ENCODE measurements at places on chromosomes 1 and 21.

GRCh38 chr1:19478322-19478721, 7.0 kb downstream of the CAPZB start:
- no peak for DNase-seq

- DNase-seq = no peak
These were observed 52.5 kb downstream of the LRIG2 start for GRCh38 chr1:113125517-113125916.

GRCh38 chr1:27235827-27236226, 1.4 kb downstream of the WDTC1 start:
- DNase-seq = no peak

DNA sequence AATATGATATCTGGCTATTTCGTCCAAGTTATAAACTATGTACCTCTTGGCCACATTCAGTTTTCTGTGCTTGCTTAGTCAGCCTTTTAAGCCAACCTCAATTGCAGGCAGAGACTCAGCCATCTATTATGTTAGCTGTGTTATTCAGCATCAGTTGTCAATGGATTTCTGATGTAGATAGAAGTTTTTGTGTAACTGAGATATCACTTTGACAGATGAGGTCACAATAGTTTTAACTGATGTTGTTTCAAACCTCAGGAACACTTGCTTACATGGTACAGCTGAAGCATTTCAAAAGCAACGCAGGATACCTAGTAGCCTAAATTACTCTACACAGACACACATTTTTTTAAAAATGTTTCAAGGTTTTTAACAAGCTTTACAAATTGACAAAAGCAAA, 1478.0 kb downstream of the NCAM2 start:
- no peak for DNase-seq

- DNase-seq = no peak
These were observed 45.7 kb downstream of the DMRTB1 start for GRCh38 chr1:53504901-53505300.

GRCh38 chr1:69196071-69196470, 371.7 kb upstream of the LRRC7 start:
- no peak for DNase-seq

GRCh38 chr1:10170239-10170574, 40.2 kb upstream of the KIF1B start:
- DNase-seq = no peak

DNA sequence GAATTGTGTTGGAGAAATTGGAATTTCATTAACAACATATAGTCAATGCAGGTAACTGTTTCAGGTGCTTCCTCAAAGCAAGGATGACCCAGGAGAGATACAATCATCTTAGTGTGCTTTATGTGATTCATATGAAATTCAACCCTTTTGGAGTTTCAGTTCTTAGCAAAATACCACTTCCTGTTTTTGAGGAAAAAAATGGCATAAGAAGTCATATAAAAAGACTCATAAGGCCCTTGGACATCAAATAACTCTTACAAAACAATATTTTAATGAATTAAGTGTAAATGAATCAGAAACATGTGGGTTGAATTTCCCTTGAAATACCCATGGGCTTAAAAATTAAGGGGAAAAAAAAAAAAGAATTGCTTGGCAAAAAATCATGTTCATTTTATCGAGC, 926.6 kb downstream of the LTN1 start:
- no peak for DNase-seq

- no peak for DNase-seq
These were observed 217.5 kb upstream of the MAP1LC3C start for GRCh38 chr1:242216368-242216767.

DNA sequence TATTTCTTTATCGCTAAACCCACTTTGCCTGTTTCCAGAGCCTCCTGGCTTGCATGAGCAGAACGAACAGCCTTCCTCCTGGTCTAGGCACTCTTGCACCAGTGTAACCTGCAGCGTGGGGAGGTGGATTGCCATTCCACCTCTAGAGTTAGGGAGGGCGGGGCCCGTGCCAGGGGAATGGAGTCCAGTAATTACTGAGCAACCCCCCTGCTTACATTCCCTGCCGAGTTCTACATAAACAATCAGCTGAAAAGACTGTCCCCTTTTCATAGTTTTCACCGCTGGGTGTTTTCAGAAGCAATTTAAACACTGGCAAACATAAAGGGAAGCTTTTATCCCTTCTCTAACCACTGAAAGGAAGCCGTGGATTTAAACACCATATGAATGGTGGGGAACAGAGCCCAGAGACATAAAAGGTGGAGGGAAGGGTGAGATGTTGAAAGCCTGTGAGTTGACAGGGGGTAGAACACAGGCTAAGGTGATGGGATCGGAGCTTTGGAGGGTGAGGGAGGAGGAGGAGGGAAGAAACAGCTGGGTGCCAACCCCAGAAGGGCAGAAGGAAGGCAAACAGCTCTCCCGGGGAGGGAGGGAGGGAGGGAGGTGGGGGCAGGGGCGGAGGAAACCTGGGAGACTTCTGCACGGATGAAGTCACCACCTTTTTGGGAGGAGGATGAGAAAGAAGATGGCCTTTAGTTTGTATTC, 68.0 kb upstream of the WDR26 start:
- no peak for DNase-seq

DNA sequence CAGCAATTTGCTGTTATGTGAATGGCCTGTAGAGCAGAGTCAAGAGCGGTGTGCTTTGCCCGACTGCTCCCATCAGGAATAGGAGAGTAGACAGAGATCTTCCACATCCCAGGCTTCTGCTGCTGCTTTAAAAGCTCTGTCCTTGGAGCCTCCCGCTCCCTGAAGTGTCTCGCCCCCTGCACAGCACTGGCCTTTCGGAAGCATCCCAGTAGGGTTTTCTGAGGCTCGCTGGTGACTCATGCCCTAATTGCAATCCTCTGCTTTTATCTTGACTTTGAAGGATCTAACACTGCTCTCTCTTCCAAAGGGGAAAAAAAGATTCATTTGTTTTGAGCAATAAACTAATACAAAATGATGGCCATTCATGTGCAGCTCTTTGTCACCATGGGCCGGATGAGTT, 13.3 kb upstream of the CD101 start:
- DNase-seq = no peak

DNA sequence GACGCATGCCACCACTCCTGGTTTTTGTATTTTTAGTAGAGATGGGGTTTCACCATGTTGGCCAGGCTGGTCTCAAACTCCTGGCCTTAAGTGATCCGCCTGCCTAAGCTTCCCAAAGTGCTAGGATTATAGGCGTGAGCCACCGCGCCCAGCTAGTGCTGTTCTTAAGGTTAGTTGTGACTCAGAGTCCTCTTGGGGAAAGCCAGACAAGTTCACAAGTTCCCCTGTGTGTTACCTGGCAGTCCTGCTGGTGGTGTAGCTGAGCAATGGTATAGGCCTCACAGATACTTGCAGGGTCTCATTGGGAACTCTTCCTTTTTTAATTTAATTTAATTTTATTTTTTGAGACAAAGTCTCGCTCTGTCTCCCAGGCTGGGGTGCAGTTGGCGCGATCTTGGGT, 10.6 kb downstream of the CFAP126 start:
- DNase-seq = no peak

DNA sequence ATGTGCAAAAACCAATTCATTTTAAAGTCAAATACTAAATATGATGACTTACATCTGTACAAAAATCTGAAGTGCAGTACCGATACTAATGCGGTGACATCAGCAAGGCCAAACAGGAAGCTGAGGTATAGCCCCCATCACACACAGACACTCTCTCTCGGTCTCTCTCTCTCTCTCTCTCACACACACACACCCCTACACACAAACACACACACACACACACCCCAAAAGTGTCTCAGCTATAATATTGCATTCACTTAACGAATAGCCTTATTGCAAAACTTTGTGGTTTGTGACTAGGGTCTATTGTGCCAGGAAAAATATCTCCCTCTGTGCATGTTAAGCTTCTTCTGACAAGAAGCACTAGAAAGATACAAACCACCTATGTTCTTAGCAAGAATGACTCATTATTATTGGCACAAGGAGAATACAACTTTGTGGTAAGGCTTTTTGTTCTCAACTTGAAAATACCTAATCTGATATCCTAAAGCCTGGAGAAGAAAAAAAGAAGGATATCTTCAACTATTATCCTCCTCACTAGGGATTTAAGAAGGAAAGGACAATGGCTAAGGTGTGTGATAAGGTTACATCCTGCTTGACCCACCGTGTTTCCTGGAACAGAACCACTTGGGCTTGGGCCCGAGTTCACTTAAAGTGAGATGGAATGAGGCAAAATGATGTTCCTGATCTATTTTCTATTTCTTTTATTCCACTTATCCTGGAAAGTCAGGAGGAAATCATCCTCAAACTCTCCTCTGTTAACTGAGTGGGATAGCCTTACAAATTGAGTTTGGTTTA, 107.1 kb downstream of the NIBAN1 start:
- DNase-seq = no peak

GRCh38 chr1:151479462-151479861, 20.2 kb upstream of the POGZ start:
- DNase-seq = no peak

DNA sequence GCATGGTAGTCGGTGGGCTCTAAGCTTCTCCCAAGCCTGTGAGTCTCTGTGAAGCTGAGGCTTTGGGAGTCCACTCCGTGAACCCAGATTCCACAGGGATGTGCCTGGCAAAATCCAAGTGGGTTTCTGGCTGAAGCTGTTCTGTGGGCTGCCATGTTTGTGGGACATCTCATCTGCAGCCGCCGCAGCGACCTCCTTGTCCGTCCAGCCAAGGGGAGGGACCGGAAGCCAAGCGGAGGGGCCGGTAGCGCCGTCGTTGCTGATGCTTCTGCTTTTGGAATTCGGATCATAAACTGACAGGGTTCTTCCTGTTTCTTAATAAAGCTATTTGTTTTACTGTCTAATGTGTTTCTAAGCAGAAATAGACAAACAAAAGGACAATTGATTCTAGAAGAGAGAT, 13.3 kb downstream of the KIF26B start:
- DNase-seq = no peak

GRCh38 chr1:214120191-214120590, 132.4 kb downstream of the PROX1 start:
- DNase-seq = no peak

GRCh38 chr1:163131981-163132380, 62.8 kb downstream of the RGS4 start:
- no peak for DNase-seq

- no peak for DNase-seq
These were observed 37.0 kb upstream of the PLPPR4 start for GRCh38 chr1:99227056-99227897.

DNA sequence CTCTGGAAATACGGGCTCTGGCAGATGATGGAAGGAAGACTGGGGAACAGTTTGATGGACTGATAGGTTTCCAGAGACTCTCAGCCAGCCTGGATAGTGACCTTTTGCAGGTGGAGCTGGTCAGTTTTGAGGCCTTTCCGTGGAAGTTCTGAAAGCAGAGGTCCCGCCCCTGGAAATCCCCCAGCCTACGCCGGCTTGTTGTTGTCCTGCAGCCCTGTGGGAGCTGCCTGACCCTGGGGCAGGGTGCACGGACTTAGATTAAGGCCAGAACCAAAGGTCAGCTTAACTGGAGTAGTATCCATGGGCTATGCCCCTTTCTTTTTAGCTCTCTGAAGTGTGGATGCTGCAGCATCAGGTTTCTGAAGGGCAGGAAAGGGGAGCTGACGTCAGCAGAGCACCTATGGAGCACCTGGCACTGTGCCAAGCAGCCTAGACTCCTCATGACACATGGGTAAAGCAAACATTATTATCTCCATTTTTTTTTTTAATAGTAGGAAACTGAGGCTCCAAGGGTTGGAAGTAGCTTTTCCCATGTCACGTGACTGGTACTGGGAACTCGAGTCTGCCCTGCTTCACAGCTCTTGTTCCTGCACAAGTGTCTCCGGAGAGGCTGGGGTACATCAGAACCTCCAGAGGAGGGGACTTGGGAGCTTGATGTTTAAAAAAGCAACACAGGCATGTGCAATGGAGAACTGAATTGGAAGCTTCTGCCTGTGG, 38.5 kb downstream of the IER5 start:
- DNase-seq = no peak

- DNase-seq = no peak
These were observed 36.9 kb downstream of the NSL1 start for GRCh38 chr1:212754680-212755079.

- no peak for DNase-seq
These were observed 31.8 kb downstream of the ADGRL2 start for GRCh38 chr1:81832573-81832972.

- DNase-seq = no peak
These were observed 2.7 kb upstream of the ERI3 start for GRCh38 chr1:44357710-44358109.

GRCh38 chr1:52602856-52603600, 857 bp downstream of the GPX7 start:
- DNase-seq = no peak

GRCh38 chr1:28744184-28744583, 7.4 kb downstream of the YTHDF2 start:
- DNase-seq = no peak

- DNase-seq = no peak
These were observed 33.5 kb downstream of the EEIG2 start for GRCh38 chr1:108593448-108593847.

DNA sequence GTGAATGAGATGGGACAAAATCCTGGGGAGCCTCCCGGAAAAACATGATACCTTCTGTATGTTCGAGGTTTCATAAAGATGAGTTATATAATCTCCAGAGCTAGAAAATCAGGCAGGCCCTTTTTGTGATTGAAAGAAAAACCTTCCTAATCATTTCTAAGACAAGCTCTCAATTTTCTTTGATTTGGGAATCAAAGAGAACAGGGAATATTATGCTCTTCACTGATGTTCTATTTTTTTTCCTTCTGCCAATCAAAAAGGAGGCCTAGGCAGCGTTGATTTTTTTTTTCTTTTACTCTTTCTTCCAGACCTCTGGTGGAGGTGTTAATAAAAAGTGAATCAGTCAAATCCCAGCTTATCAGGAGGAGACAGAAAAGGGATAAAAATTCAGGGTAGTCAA, 34.5 kb downstream of the DIRAS3 start:
- DNase-seq = no peak

- DNase-seq = no peak
These were observed 91.1 kb upstream of the ZBTB18 start for GRCh38 chr1:243959998-243960397.

DNA sequence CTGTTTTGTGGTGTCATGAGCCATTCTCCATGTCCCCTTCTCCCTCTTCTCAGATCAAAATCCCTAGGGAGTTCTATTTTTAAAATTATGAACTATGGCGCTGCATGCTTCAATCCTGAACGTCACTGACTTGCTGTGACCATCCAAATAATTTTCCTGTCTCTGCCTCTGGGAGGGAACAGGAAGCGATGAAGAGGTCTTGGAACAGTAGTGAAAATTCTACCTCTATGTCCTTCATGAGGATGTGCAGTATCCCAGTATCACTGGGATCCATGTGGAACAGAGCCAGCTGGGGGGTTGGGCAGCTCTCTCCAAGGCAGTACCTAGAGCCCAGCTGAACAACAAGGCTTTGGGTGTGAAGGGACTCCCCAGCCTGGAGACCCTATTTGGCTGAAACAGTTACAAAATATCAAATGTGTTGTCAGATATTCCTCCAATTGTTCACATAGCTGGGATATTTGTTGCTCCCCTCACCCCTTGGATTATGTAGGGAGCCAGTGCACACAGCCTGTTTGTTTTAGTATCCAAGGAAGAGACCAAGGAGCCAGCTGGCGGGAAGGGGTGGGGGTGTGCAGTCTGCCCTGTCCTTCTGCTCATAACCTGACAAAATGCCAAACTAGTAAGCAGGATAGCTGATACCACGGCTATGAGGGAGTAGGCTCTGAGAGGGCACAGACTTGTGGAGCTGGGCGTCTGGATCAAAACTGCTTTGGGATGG, 7.6 kb downstream of the DCLRE1B start:
- no peak for DNase-seq
